Jurkat, Clone E6-1 (cell line): ENCODE measurements at places on chromosomes 4 and X.
A peak's percentile ranks its signal among the peaks of the same experiment; 100 is the strongest.

DNA sequence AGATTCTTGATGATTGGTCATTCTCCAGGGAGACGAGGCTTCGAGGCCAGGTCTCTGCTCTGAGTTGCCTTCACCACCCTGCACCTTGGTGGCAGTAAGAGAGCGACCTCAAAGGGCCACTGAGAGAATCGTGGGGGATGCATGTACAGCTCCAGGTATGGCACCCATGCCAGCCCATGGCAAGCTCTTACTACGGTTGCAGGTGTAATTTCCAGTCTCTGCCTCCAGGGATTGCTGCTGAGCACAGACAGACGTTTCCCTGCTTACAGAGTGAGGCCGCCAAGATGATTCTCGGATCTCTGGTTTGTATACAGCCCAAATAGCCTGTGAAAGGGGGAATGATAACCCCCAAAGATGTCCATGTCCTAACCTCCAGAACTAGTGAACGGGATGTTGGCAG lies 16.3 kb upstream of the DRD5 start:
- peak; percentile 50 for DNase-seq

DNA sequence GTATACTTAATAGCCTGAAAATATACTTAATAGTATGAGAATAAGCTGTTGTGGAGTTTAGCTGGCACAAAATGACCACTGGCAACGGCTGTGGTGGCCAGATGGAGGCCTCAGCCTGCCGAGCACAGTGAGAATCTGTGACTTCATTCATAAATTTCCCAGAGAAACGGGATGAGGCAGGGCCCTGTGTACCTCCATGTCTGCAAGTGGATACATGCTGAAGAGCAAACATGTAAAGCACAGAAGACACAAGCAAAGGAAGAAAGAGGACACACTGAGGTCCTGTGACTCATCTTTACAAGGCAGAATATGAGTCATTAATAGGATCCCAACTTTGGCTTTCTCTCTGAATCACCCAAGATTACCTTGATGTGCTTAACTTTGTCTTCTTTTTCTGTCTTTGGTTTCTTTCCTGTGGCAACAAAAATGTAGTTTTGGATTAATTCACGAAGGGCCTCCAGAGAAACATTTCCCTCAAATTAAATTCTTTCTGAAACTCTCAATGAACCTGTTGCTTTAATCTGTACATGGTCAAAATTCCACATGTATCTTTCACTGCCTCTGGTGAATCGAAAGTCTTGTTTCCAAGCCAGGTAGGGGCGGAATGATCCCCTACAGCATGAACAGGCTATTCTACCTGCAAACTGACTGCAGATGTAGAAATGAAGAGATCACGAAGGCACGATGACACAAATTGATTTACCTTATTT lies 56.4 kb downstream of the IRF2 start:
- no peak for DNase-seq

GRCh38 chrX:2819345-2820135 lies 9.2 kb upstream of the GYG2 start:
- peak; percentile 50 for DNase-seq

- no peak for DNase-seq
These were observed 1511.0 kb upstream of the ADGRL3 start for GRCh38 chr4:59689149-59689548.

DNA sequence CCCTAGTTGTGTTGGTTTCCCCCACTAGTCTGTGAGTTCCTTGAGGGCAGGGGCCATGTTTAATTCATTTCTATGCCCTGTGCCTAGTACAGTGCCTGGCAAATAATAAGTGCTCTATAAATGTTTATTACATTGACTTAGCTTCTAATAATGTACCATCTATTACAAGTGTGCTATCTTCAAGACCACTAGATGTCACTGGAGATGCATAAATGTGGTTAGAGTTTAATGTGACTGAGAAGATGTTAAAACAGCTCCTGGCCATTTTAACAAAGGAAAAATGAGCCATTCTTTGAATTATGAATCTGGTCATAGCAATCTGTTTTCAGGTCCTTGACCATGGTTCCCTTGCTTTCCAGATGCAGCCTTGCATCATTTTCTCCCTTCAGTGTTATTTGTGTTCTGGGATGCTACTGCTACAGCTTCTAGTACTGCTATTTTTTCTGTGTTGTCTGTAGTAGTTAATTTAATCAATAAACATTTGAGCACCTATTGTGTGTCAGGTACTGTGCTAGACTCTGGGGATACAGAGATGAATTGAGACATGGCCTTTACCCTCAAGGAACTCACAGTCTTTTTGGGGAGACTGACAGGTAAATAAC lies 43.2 kb downstream of the SLC9A6 start:
- peak; percentile 38 for DNase-seq

- DNase-seq = no peak
These were observed 213.5 kb upstream of the TAPT1 start for GRCh38 chr4:16439768-16440167.

DNA sequence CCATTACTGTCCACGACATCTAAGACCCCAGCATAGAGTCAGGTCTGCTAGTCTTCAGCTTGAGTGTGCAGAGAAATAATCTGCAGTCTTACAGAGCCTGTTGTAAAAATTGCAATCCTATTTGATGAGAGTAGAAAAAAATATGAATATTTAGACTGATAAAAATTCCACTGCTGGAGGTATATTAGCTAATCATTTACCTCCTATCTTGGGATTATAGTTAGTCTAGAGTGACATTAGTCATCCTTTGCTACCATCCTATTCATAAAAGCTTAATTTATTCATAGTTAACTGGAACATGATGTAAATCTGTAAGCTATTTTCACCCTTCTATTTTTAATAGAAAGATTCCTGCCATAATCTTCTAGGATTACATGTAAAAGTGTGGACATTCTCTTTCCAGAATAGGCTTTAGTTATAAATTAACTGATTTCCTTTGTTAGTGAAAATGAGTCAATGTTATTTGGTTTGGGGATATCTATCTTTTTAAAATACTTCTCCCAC lies 26.7 kb downstream of the C4orf54 start:
- DNase-seq = no peak

DNA sequence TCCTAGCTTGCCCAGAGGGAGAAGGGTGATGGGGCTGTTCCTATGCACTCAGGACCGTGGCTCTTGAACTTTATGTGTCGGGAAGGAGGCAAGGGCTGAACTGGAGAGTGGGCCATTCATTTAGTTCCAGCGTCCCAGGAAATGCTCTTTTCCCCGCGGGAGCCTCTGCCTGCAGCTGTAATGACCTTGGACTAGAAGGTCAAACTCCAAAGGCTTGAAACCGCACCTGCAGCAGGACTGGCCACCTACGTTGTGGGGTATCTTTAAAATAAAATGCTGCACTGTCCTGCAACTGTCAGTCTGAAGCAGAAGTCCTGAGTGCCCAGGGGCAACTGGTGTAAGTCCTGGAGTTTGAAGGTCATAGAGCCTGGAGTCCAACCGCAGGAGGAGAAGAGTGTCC lies 61.5 kb upstream of the LSM6 start:
- DNase-seq = no peak

DNA sequence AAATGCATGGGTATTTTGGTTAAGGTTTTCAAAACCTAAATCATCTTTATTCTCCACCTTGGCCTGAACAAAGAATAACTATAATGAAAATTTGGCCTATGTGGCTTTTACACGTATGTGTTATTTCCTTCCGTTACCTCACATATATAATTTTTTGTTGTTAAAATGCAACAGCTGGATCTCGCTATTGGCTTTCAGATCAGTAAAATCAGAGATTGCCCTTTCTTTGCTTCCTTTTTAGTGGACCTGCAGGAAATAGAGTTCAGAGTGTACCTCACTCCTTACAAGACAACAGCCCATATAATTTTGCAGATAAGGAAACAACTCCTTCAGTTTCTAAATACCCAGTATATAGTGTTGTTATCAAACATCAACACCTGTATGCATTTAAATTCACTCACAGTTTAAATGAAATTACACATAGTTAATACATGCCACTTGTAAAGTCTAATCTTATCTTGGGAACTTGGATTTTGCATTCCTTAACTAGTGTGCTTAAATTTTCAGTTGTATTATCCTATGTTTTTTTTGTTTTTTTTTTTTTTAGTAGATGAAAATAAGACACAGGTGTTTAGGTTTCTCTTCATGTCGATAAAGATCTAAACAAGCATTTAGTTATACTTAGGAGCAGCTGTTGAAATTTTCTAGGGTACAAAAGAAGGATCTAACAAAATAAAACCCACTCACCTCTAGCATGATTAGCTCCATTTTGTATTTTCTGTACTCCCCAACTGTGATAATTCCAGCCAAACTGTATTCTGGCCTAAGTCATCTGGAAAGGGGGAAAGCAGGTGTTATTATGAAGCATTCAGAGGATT lies 96.2 kb upstream of the SPRY1 start:
- peak; percentile 67 for DNase-seq

DNA sequence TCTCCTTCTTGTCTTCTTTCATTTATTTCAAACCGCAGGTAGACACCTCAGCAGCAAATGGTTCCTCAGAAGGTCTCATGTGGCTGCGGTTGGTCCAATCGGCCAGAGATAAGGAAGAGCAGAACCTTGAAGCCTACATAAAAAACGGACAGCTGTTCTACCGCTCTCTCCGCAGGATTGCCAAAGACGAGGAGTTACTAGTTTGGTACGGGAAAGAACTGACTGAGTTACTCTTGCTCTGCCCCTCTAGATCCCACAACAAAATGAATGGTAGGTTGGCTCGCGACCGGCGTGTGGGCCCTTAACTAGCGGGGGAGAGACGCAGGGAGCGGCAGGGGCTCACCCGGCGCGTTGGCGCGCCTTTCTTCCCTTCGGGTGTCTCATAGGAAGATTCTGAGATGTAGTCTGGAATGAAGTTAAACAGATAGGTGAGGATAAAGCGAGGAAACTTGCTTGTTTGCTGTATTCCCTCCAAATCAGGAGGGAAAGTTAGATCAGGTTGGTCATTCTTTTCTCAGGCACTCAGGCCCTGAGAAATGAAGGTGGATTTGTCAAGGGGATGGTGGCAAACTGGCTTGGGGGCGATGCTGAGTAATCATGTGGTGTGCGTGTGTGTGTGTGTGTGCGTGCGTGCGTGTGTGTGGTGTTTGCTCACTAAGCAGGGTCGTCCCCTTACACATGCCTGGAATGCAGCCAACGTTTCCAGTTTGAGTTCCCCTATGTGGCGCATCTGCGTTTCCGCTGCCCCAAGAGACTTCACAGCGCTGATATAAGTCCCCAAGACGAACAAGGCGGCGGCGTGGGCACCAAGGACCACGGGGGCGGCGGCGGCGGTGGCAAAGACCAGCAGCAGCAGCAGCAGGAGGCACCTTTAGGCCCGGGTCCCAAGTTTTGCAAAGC lies 4.2 kb downstream of the PRDM8 start:
- DNase-seq = peak; percentile 60

- no peak for DNase-seq
These were observed 19.1 kb upstream of the PLAC1 start for GRCh38 chrX:134677332-134677731.

DNA sequence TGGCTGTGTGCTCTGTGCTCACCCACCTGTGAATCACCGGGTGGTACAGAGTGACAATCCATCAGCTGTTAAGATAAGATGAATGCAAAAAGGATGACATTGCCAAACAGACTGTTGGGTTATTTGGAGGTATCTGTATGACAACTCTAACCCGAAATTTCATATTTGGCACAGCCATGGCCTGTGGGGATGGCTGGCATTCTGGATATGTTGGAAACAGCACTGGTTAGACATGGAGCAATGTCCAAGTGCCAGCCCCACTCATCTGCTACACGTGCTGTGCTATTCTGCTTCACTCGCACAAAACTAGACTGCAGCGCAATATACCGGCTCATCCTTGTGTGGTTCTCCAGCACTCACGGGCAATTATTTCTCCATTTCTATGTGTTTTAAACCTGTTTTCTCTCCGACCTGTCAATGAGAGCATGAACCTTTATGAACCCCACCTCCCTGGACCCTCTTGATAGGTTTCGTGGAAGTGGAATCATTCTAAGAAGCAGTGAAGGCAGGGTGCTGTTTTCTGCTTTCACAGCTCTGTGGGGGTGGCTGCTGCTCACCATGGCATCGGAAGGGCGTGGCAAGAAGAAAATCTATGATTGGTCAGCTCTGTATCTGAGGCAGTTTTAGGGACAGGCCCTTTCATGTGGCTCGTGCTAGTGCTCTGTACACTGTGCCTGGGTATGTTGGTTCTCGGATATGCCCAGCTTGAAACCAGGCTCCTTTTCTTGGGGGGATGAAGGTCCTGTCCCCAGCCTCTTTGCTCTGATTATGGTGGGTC lies 94.9 kb downstream of the ENPP6 start:
- no peak for DNase-seq

- DNase-seq = no peak
These were observed 27.7 kb downstream of the ABCG2 start for GRCh38 chr4:88130544-88131305.

DNA sequence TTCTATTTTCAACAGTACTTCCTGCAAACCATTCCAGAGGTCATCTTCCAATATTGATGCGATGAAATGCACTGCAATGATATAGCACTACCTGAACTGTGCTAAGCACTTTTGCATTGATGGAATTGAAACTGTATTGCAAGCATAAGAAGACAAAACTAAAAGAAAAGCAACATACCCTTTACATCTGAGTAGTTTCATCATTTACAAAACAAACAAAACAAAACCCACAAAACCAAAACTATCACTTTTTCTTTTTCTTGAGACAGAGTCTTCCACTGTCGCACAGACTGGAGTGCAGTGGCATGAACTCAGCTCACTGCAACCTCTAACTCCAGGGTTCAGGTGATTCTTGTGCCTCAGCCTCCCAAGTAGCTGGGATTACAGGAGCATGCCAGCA lies 120.1 kb upstream of the NAP1L5 start:
- no peak for DNase-seq

GRCh38 chr4:14841801-14842768 lies 160.2 kb upstream of the CPEB2 start:
- DNase-seq = no peak

GRCh38 chr4:159487284-159487747 lies 384.4 kb downstream of the RAPGEF2 start:
- peak; percentile 66 for DNase-seq

DNA sequence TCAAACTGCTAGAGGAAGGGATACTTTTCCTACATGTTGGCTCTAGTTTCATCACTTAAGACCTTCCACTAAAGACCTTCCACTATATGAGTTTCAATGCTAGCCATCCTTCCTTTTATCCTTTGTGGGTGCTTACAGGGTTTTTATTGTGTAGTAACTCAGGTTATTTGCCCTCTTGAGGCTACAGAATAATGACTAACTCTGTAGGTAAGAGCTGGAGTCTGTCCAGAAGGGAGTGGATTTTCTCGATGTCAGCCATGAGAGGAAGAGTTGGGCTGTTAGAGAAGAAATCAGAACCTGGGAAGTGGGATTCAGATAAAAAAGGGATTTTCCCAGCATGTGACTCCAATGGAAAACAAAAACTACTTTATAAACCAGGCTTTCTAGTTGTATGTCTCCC lies 27.5 kb upstream of the HERC5 start:
- DNase-seq = no peak

- DNase-seq = peak; percentile 92
These were observed 10.9 kb downstream of the DCK start for GRCh38 chr4:71004281-71004851.

- no peak for DNase-seq
These were observed 55.3 kb downstream of the PDS5A start for GRCh38 chr4:39922399-39922798.

- DNase-seq = no peak
These were observed 1024.1 kb downstream of the RPA4 start for GRCh38 chrX:97907791-97908190.

GRCh38 chr4:146514651-146515357 lies 6.9 kb downstream of the SLC10A7 start:
- no peak for DNase-seq
